ENCODE measurements at places on chromosomes 6 and 20. TPM values are rescaled to one million over a fixed set of nuclear protein-coding genes. Genes with fewer than 3 reads are reported as not detected.

DNA sequence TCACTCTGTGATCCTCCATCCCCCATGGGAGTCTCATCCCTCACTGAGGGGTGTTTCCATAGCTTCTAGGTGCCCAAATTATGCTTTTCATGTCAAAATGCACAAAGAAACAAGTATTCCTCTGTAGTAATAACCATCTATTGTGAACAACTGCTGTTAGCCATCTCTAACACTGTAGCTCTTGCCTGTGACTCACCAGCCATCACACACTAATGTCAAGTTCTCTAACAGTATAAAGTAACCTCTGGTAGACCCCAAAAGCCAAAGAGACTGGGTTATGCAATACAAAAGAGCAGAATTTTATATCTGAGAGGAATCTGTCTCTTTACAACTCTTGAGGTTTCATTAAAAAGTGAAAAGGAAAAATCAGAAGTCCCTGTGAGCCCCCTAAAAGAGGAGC, 25.4 kb upstream of the IYD start:
- DNase-seq, result no peak

DNA sequence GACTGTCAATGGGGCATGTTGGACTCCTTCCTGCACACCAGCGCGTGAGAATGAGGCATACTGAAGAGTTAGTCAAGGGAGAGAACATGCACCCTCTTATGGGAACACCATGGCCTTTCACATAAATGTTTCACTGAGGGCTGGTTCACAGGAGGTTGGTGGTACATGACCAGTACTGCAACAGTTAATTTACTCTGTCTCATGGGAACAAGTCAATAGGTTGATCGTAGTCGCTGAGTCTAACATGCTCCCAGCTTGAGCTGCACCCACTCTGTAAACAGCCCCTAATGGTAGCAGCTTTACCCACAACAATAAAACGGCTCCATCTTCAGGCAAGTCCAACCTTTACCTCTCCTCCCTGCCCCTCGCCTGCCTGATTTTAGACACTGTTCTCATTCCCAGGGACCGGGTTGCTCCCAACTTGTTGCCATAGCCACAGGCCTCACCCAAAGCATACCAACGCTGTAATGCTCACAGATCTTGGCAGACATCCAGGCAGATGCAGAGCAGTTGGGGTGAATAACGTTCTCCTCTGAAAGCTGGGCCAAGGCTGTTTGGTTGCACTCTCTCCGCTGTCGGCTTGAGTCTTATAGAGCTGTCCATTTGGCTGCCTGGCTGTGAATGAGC, 111.3 kb downstream of the LY86 start:
- peak; percentile 87 for DNase-seq

GRCh38 chr6:123925350-123925749, 121.7 kb downstream of the NKAIN2 start:
- DNase-seq, result no peak

GRCh38 chr20:33864324-33864963, 53.3 kb downstream of the CHMP4B start:
- no peak for DNase-seq

DNA sequence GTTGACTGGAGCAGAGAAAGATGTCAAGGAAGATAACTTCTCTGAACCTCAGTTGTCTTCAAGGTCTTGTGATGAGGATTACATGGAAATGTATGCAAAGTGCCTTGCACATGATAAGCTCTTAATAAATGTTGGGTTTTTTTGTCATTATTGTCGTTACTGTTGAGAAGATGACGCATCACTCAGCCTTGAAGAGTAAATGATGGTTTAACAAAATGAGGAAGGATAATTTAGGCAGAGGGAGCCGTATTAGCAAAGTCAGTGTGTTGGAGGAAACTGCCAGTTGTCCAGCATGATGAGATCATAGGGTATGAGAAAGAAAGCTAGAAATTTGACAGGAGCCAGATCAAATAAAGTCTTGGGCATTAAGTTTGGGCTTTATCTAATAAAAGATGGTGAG, 8.8 kb upstream of the SUPT3H start:
- DNase-seq, result no peak

DNA sequence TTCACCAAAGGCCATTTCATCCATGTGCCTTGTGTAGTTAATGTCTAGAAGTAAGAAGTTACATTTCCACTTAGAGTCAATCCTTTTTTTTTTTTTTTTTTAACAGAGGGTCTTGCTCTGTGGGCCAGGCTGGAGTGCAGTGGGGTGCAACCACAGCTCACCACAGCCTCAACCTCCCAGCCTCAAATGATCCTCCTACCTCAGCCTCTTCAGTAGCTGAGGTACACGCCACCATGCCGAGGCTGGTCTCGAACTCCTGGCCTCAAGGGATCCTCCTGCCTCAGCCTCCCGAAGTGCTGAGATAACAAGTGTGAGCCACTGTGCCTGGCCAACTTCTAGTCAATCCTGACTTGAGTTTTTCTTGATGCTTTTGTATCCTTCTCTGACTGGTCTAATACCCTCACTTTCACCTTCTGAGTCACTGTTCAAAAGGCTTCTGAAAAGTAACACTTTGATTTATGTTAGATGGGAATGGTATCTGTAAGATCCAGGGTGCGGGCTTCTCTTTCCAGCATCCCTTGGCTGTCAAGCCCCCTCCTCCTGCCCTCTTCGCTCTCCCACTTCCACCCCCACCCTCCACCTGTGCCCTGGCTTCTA, 22.1 kb downstream of the TRAM2 start:
- no peak for DNase-seq

- DNase-seq, result no peak
These were observed 8.7 kb upstream of the DSP start for GRCh38 chr6:7532821-7533220.

GRCh38 chr20:23655491-23656211, 17.9 kb upstream of the CST3 start:
- DNase-seq, result peak; percentile 76

DNA sequence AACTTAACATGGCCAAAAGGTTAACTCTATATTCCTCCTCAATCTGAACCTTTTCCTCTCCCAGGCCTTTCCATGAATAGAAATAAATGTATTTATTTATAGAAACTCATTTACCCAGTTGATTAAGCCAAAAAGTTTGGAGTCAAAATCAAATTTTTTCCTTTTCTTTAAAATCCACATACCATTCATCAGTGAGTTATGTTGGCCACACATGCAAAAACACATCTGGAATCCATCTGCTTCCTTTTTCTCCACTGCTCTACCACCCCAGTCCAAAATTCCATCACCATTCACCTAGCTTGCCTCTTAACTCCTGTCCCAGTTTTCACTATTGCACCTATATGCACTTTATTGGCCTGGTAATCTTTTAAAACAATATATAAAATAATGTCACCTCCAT, 62.4 kb upstream of the TMEM200A start:
- no peak for DNase-seq

DNA sequence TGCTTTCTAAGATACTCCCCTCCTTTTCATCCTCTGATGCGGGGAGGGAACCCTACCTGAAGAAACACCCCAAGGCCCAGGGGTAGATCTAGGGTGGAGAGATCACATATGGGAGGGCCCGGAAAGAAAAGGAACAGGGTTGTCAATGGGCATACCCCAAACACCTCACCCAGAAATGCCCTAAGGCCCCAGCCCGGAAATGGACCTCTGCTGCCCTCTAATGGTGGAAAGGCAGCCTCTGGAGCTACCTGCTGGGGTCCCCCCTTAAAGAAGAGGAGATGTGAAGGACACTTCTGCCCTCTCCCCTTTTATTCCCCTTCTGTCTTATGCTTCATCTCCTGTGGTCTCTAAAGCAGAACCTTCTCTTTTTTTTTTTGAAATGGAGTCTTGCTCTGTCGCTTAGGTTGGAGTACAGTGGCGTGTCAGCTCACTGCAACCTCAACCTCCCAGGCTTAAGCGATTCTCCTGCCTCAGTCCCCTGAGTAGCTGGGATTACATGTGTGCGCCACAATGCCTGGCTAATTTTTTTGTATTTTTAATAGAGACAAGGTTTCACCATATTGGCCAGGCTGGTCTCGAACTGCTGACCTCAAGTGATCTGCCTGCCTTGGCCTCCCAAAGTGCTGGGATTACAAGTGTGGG, 458 bp upstream of the ARMC12 start:
- DNase-seq, result peak; percentile 55

GRCh38 chr6:155472886-155473285, 17.2 kb upstream of the NOX3 start:
- DNase-seq, result no peak

- DNase-seq, result no peak
These were observed 19.4 kb downstream of the SYNDIG1 start for GRCh38 chr20:24488800-24489175.

- DNase-seq, result no peak
These were observed 3.6 kb upstream of the EMILIN3 start for GRCh38 chr20:41370176-41370575.

DNA sequence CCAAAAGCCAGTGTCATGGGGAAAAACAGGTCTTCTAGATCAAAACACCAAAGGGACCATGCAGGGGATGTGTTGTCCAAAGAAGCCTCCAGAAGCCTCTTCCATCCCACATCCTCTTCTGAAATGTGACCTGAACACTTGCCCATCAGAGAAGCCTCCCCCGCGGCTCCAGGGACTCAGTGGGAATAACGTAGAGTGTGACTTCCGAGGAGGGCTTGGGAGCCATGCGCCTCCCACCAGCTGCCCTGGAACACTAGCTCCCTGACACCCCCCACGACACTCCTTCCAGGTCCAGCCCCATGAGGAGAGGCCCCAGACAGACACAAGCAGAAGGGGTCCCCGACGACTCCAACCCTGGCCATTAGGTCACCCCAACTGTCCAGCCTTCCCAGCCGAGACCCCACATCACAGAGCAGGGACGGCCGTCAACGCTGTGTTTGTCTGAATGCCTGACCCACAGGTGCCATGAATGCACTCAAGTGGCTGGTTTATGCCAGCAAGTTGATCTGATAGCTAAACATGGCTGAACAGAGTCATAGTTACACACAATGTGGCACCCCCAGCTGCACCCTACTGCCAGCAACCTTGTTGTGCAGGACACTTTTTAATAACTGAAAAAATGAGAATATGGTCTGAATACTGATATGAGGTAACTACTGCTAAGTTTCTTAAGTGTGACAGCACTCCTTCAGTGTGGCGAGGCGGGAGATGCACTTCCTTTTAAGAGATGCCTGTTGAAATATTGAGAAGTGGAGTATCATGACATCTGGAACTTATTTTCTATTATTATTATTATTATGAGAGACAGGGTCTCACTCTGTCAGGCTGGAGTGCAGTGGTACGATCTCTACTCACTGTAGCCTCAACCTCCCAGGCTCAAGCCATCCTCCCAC, 58.0 kb downstream of the GINS1 start:
- no peak for DNase-seq

GRCh38 chr6:56746767-56747504, 104.2 kb upstream of the DST start:
- DNase-seq, result no peak

DNA sequence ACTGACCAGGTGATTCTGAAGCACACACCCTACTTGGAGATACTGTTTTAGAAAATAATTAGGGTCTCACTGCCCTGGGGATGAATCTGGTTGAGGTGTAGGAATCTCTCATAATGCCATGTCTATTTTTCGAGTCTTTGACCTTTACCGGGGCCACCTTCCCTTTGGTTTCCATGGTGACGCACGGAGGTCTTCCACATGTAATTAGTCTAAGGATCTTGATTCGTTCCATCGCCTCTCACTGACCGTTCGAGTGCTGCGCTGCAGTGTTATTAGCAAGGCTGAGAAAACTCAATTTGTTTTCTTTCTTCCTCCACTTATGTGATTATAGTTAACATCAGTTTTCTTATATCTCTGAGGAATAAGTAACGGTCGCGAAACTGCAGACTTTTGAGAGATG, 144.3 kb upstream of the SPACA1 start:
- peak; percentile 70 for DNase-seq

- no peak for DNase-seq
These were observed 22.4 kb upstream of the BACH2 start for GRCh38 chr6:90319044-90319443.

- peak; percentile 66 for DNase-seq
These were observed 10.0 kb upstream of the ARMC2 start for GRCh38 chr6:108838101-108838717.

GRCh38 chr6:30687659-30688431, 1.4 kb upstream of the PPP1R18 start:
- DNase-seq, result peak; percentile 65

GRCh38 chr6:153392156-153392555, 261.1 kb upstream of the RGS17 start:
- no peak for DNase-seq

GRCh38 chr6:149471801-149472200, 13.0 kb downstream of the ZC3H12D start:
- DNase-seq, result no peak

- DNase-seq, result no peak
These were observed 59.4 kb downstream of the GFOD1 start for GRCh38 chr6:13427801-13428582.

DNA sequence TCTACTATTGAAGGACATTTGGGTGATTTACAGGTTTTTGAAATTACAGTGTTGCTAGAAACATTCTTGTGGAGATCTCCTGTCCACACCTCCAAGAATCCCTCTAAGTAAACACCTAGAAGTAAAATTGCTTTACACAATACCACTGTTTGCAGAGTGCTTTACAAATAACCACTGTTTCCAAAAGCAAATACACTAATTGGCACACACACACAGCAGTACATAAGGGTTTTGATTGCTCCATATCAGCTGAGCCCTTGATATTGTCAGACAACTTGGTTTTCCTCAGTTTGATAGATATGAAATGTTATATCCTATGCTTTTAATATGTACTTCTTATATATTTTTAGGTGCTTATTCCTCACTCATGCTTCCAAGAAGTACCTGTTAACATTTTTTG, 6.3 kb downstream of the HMGN4 start:
- no peak for DNase-seq

DNA sequence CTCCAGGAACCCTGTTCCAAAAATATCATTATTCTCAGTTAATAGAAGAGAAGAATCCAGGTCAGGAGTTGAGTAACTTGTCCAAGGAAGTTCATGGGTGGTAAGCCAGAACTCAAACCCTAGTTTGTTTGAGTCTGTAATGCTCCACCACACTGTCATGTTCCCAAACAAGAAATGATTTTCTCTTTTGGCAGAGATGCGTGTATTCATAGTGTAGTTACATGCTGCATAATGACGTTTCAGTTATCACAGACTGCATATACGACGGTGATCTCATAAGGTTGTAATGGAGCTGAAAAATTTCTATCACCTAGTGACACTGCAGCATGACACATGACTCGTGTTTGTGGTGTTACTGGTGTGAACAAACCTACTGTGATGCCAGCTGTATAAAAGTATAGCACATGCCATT, 102.6 kb downstream of the TULP4 start:
- DNase-seq, result no peak

GRCh38 chr6:146578054-146578453, 20.7 kb upstream of the ADGB start:
- no peak for DNase-seq

- no peak for DNase-seq
These were observed 6.0 kb downstream of the CNPY3 start for GRCh38 chr6:42935322-42935721.

- no peak for DNase-seq
These were observed 137.0 kb downstream of the IMPG1 start for GRCh38 chr6:75935473-75935793.

GRCh38 chr6:118719351-118720124, 68.1 kb upstream of the CEP85L start:
- DNase-seq, result no peak

The SLC22A7 gene
- polyA plus RNA-seq, result not detected

The ABHD16B gene
- polyA plus RNA-seq, result not detected

The BPI gene
- 0.61 TPM for polyA plus RNA-seq

The RIPOR2 gene
- polyA plus RNA-seq, result 13.6 TPM

The RIMS1 gene
- 2.0 TPM for polyA plus RNA-seq

The TXLNB gene
- polyA plus RNA-seq, result 1.8 TPM

The SSTR4 gene
- not detected for polyA plus RNA-seq

The PI3 gene
- polyA plus RNA-seq, result not detected

The PPDPF gene
- 1,213 TPM for polyA plus RNA-seq

The KCNK5 gene
- 0.78 TPM for polyA plus RNA-seq

The ADGB gene
- polyA plus RNA-seq, result not detected

The CCN2 gene
- polyA plus RNA-seq, result 21.4 TPM

The RPL10A gene
- polyA plus RNA-seq, result 1,660 TPM

The CAGE1 gene
- not detected for polyA plus RNA-seq

Data from brain (organoid and tissue), 16 donors.